ENCODE measurements at places on chromosomes 13 and 19.

GRCh38 chr19:15722956-15723355 is 4.9 kb upstream of the OR10H2 start:
- DNase-seq: no peak

- no peak for DNase-seq
Measured at GRCh38 chr19:48683349-48683748, 10.5 kb upstream of the NTN5 start.

GRCh38 chr19:54674021-54674617 is 11.3 kb downstream of the LILRB4 start:
- no peak for DNase-seq

DNA sequence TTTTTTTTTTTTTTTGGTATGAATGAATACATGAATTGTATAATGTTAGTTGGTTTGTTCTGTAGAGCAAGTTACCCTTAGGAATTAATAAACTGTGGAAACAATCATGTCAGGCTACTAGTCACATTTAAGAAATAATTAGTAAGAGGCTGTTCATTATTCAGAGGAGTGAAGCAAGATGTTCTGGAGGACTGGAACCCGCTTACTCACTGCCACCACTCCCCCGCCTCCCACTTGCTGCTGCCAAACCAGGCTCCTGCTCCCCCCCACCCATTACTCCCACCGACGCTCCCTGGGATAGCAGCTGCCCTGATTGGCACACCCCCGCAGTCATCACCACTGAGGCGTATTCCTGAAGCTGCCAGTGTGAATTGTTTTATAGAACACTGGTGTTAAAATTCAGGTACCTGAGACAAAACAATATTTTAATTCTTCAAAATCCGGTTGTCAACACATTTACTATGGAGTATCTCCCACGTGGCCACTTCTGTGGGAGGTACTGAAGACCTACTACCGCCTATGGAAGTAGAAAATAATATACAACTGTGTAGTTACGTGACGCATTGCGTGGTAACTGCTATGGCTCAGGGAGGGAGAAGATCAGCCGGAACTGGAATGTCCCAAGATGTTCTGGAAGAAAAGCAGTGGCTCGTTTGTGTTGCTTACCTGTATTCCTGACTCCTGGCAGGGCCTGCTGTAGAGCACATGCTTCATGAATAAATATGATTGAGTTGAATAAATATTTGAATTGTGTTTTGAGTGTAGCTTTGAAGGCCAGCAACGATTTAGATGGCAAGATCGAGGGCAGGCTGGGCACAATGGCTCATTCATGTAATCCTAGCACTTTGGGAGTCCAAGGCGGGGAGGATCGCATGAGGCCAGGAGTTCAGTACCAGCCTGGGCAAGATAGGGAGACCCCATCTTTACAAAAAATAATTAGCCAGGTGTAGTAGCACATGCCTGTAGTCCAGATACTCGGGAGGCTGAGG is 1.7 kb downstream of the DPY19L3 start:
- DNase-seq: no peak

- no peak for DNase-seq
Measured at GRCh38 chr13:41315443-41316047, 4.5 kb downstream of the NAA16 start.

GRCh38 chr13:27662738-27663470 is 41.2 kb downstream of the POLR1D start:
- no peak for DNase-seq

GRCh38 chr13:29439601-29440388 is 155.7 kb downstream of the SLC7A1 start:
- no peak for DNase-seq

GRCh38 chr13:64371045-64371444 is 2859.1 kb downstream of the PCDH9 start:
- DNase-seq: no peak

DNA sequence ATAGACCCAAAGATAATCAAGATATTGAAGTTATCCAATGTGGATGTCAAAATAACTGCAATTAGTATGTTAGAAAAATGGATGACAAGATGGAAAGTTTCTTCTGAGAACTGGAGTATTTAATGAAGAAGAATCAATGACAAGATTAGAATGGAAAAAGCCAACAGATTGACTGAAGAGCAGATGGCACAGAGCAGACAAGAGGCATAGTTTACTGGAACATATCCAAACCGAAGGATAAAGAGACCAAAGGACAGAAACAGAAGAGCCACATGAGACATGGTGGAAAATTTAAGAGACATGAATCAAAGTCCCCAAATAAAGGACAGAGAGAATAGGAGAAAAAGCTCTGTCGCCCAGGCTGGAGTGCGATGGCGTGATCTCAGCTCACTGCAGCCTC is 89.6 kb upstream of the RXFP2 start:
- DNase-seq: no peak

DNA sequence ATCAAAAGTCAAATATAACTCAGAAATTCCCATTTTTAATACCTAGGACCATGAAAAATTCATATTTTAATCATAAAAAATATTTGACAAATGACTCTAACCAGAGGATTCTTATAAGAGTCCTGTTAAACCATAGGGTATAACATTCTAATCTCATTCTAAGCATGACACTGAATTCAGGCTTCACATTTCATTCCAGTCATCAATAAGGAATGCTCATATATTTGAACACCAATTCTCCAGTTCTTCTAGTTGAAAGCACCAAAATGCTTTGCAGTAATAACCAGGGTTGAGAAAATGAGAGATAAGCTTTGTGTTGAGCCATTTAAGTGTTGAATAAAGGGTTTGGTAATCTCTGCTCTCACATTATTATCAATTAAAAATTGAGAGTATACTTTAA is 147.5 kb downstream of the VWA8 start:
- DNase-seq: no peak

DNA sequence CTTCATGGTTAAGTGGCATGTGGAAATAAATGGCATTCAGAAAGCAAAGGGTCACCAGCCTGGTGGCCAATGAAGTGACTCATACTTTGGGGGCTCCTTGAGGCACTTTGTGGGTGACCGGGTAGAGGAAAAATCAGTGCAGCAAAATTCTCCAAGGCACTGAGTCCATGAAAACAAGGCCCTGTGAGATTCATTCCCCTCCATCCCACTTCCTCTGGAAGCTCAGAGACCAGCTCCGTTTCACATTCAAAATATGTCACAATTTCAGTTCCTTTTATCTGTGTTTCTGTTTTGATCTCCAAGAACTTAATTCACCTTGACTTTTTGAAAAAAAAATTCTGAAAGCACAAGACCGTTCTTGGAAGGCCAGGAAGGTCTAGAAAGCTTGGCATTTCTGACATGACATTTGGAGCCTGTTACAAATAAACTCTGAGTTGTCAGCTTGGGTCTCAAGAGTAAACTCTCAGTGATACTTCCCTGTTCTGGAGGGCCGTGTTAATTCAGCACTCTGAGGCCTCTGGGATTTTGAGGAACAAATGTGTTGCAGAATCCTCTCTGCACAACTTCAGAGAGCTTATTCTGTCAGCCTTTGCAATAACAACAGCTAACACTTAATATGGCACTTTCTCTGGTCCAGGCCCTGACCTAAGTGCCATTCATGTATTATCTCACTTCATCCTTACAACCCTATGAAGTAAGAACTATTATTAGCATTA is 6.8 kb downstream of the CYSLTR2 start:
- DNase-seq: no peak

GRCh38 chr19:54444737-54445136 is 4.3 kb upstream of the LENG8 start:
- no peak for DNase-seq

DNA sequence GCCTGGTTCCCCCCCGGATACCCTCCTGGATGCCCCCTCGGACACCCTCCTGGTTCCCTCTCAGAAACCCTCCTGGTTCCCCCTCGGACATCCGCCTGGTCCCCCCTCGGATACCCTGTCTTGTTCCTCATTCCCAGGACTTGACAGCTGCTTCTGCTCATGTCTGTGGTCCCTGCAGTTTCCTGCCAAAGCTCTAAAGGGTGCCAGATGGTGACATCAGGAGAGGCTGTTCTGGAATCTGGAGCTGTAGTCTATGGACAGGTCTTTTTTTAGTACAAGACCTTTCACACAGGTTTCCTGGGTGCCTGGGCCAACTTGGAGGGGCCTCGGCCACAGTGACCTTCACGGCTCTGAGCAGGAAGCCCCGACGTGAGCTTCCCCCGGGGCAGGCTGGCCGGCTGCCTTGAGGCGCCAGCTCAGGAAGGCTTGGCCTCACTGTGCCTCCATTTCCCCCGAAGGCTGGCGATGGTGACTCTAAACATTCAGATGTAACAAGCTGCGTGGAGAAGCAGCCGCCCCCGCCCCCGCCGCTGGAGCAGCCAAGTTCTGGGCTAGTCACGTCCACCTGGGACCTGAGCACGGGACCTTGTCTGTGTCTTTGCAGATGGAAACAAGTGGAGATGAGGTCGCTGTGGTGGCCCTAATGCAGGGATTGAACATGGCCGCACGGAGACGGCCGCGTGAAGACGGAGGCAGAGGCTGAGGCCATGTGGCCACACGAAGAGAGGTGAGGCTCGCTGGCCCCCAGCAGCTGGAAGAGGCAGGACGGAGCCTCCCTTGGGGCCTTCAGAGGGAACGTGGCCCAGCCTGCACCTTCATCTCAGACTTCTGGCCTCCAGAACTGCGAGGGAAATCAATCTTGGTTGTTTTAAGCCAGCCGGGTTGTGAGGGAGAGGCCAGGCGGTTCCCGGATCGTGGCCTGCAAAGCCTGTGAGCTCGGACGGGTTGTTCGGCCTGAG is 12.7 kb downstream of the SGTA start:
- no peak for DNase-seq

- DNase-seq: peak; percentile 36
Measured at GRCh38 chr19:3556978-3557460, 367 bp downstream of the MFSD12 start.

- DNase-seq: no peak
Measured at GRCh38 chr13:42832341-42833096, 51.1 kb downstream of the FAM216B start.

DNA sequence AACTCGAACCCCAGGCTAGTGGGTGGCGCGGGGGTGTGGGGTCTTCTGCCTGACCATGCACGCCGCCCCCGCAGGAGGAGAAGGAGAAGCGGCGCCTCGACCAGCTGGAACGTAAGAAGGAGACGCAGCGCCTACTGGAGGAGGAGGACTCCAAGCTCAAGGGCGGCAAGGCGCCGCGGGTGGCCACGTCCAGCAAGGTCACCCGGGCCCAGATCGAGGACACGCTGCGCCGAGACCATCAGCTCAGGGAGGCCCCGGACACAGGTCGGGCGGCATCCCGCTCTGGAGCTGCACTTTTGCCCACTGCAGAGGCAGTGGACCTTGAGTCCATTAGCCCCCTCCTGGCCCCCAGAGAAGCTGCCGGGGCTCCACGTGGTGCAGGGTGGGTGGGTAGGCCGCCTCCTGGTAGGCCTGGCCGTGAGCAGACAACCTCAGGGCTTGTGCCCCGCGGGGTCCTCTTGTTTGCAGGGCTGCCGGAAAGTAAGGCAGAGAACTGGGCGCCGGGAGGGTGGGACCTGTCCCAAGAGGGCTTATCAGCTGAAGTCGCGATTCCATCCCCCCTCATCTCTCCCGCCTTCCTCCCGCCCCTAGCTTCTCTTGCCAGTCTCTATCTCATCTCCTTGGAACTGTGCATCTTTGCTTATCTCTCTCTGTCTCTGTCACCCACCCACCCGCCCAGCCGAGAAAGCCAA is 9.9 kb downstream of the CCDC124 start:
- DNase-seq: peak; percentile 63

- DNase-seq: no peak
Measured at GRCh38 chr19:2083174-2083854, 12.8 kb downstream of the MOB3A start.

GRCh38 chr13:37212826-37213225 is 107.4 kb upstream of the CSNK1A1L start:
- no peak for DNase-seq

GRCh38 chr13:20442798-20443381 is 82.8 kb downstream of the CRYL1 start:
- DNase-seq: no peak

GRCh38 chr13:75325711-75326110 is 156.3 kb downstream of the TBC1D4 start:
- DNase-seq: no peak

DNA sequence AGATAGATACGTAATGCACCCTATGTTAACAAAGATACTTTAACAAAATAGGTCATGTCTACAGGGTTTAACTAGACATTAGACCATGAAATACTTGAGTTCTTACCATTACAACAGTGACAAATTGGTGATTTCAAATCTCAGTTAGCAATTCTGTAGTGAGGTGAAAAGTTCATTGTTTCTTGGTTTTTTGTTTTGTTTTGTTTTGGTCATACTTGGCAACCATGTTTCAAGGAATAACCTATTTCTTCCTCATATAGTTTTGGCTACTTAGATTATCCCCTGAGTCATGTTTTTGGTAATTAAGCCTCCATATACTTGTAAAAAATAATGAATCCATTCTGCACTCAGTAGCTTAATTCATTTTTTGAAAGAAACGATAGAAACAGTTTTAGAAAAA is 1200.4 kb downstream of the DIAPH3 start:
- no peak for DNase-seq

DNA sequence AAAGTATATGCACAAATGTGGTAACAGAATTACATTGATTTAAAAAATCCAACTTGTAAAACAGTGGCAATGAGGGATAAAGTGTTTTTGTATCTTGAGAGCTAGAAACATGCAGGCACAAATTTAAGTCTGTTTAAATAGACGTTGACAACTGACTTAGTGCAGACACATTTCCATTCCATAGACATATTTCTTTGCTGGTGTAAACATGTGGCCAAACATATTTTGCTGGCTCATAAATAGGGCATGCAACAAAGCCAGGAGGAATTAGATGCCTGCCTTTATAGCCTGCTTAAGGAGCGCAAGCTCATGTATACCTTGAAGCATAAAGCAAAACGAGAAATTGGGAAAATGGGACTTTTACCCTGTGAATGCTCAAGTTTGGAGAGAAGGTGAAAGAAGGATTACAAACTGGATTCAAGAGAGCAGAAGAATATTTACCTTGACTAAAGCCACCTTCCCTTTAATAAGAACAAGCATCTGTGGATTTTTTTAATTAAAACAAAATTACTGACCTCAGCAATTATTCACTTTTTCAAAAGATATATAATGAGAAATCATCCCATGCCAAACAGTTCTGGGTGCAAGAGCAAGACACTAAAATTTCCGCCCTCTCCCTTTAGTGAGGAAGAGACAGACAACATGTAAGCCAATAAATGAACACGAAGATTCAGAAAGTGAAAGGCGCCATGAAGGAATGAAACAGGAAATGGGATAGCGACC is 71.0 kb downstream of the DCT start:
- DNase-seq: no peak

- no peak for DNase-seq
Measured at GRCh38 chr13:85528491-85529217, 270.6 kb downstream of the SLITRK6 start.

DNA sequence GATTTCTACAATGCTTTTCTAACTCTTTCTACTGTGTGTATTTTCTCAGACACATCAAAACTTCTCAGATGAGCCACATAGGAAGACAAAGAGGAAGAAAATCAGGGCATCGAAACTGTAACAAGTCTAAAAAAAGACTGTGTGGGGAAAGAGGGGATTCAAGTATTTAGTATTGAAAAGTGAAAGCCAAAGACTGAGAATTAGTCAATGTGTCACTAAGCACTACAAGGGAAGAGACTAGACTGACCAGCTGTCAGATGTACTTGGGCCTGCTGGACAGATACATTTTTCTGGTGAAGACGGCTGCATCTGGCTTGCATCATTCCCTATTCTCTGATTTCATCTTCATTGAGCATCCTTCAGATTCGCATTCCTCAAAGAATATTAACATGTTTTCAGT is 25.4 kb downstream of the COMMD6 start:
- DNase-seq: no peak

GRCh38 chr19:30085394-30085793 is 143.4 kb downstream of the URI1 start:
- peak; percentile 62 for DNase-seq
